ENCODE measurements at places on chromosomes 7 and 10.

DNA sequence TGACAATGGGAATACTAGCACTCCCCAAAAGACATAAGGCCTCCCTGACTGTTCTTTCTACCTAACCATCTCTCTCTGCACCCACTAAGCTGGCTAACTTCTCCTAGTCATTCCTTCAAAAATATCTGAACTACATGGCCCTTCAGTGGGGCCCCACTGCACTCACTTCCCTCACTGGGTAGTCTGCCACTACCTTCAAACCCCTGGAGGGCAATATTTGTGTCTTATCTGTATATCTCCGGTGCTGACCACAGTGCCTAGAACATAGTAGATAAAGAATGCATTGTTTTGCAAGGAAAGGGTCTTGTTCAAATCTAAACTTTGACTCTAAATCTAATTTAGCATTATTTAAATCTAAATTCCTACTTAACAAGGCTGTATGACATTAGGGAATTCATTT, 44.3 kb downstream of the CACUL1 start:
- no peak for DNase-seq

DNA sequence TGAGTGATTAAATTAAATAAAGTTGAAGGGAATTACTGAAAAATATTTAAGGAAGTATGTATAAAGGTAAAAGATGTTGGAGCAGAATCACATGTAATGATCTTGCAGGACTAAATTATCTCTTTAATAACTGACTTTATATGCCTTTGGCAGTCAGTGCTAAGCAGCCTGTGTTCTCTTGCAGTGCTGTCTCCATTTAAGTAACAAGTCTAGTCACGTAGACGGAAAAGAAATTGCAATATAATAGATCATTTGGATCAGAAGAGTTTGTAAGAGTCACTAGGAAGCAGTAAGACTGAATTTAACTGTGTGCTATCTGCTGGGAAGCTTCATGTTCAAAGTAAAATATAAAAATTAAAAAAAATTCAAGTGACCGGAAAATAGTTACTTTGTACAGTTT, 21.4 kb downstream of the BZW2 start:
- DNase-seq, result no peak

DNA sequence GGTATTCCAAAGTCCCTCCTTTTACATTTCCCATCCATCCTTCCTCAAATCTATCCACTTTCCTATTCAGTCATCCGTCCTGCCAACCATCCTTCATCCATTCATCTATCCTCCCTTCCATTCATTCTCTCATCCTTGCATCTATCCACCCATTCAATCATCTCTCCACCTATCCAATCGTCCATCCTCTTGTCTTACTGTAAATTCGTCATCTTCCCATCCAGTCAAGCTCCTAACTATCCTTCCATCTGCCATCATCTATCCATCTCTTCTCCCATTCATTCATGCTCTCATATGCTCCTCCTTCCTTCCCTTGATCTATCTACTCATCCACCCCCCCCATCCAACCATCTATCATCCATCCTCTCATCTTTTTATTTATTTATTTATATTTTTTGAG, 5.0 kb downstream of the CALHM3 start:
- DNase-seq, result no peak

- no peak for DNase-seq
Observed at GRCh38 chr7:116674508-116675173, 2.6 kb downstream of the MET start.

DNA sequence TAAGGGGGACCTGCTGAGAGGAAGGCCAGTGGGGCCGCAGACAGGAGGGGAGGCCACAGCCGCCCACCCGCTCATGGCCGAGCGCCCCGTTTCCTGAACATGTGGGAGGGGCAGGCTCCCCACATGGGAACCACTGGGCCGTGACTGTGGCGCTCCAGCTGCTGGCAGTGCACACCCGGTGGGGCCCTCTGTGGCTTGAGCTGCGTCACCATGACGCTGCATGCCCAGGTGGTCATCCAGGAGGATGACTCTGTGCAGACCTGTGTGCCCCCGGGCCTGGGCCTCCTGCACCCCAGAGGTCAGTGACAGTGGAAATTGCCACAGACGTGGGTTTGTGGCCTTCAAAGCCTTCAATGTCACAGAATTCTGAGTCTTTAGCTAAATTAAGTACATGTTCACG, 85.1 kb downstream of the MGMT start:
- DNase-seq, result no peak

GRCh38 chr7:46854958-46855473, 726.9 kb downstream of the TNS3 start:
- no peak for DNase-seq

- no peak for DNase-seq
Observed at GRCh38 chr10:113379091-113379490, 173.8 kb upstream of the HABP2 start.

- no peak for DNase-seq
Observed at GRCh38 chr10:12505683-12506082, 156.3 kb downstream of the CAMK1D start.

GRCh38 chr10:80133206-80133605, 676 bp downstream of the PLAC9 start:
- DNase-seq, result no peak

- no peak for DNase-seq
Observed at GRCh38 chr7:122949186-122949585, 46.3 kb downstream of the TAS2R16 start.

- DNase-seq, result peak; percentile 70
Observed at GRCh38 chr7:74092964-74093471, 9.4 kb downstream of the LIMK1 start.

DNA sequence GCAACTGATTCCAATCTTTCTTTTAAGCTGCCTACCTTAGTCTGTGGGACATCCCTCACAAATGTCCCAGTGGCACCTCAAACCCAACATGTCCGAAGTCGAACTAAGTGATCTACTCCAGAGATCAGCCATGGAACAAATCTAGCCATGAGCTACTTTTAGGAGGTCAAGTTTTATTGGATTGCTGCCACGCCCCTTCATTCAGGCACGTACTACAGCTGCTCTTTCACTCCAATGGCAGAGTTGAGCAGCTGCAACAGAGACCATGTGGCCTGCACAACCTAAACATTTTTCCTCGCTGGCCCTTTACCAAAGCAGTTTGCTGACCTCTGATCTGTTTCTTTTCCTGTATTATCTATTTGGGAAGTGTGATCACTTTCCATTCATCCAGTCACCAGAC, 192.4 kb upstream of the CDCA7L start:
- DNase-seq, result no peak

GRCh38 chr7:131381069-131381838, 53.6 kb downstream of the MKLN1 start:
- DNase-seq, result no peak

DNA sequence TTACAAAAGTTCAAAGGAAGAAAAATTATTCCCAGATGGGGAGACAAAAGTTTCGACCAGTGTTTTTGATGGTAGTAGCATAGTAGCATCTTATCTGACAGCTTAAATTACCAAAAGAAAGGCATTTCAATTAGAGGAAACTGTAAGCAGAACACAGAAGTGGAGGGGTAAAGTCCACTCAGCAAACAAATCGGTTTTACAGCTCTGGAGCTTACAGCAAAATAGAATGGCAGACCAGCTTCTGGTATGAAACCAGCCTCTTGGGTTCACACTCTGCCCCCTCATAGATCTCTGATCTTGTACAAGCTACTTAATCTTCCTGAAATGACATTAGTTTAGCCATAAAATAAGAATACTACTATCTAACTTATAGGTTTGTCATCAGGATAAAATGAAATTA, 118.6 kb downstream of the RNF32 start:
- no peak for DNase-seq

DNA sequence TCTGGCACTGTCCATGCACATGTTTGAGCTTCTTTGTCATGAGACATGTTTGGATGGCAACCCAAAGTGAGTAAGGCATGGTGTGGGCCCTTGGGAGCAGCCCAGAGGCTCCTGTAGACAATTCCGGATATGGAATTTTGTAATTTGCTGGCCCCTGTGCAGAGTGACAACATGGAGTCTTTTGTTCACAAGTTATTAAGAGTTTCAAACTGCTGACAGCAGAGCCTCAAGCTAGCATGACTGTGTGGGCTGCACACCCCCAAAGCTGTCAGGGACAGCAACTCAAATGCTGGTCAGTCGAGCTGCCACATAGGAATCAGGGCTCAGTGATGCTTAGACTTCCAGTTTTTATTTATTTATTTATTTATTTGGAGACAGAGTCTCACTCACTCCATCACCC, 7.0 kb upstream of the MYL7 start:
- DNase-seq, result no peak

DNA sequence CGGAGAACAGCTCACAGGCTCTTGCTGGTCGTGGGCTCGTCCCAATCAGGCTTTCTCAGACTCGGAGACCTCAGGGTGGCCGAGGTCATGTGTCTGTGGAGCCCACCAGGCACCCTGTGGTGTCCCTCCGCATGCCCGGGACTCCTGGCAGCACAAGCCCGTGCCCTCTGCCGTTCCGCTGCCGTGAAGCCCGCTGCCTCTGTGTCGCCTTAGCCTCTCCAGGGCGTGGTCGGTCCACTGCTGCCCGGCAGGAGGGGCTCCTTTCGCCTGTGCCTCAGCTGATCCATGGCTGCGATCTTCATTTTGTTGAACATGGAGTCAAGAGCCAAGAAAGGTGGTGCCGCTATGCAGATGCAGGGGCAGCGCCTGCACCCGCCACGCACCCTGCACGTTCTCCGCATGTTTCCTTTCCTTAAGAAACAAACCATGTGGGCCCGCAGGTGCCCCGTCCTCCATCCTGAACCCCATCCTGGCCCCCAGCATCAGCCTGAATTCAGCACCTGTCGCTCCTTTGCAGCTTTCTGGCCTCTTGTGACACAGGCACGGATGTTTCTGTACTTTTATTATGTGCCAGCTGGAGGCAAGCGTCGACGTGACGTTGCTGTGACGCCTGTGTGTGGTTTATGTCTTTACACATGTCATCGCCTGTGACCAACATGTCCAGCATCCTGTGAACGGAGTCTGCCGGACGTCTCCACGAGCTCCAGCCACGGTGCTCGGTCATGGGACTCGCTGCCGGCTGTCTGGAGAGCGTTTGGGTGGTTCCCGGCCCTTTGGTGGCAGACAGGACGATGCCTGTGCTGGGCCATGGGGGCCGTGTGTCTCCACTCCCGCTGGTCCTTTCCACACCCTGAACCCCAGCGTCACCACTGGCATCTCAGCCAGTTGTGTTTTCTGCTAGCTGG, 69.9 kb downstream of the NKX6-2 start:
- no peak for DNase-seq

DNA sequence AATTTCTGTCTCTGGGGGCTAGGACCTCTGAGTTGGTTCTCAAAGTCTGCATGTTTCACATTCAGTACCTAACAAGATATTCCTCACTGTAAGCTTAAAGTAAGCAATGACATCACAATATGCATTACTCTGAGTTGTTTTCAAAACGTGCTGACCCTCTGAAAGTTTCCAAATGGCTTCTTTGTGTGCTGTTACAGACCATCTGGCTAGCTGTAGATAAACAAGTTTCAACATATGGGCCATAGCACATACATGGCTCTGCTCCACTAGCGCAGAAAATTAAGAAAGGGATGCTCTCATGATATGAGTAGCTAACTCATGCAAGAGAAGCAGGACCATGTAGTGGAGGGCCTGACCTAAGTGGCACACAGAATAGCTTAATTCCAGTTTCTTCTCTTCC, 119.0 kb downstream of the HTR7 start:
- DNase-seq, result no peak

DNA sequence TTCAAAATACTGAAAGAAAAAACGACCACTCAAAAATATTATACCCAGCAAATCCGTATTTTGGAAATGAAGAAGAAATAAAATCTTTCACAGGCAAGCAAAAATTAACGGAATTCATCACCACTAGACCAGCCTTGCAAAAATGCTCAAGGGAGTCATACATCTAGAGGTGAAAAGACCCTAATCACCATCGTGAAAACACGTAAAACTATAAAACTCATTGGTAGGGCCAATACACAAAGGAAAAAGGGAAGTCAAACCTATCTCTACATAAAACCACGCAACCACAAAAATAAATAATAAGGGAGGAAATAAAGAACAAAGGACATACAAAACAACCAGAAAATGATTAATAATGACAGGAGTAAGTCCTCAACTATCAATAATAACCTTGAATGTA, 6.6 kb upstream of the AKR1B1 start:
- no peak for DNase-seq

- no peak for DNase-seq
Observed at GRCh38 chr10:21733710-21734109, 199.7 kb downstream of the MLLT10 start.

DNA sequence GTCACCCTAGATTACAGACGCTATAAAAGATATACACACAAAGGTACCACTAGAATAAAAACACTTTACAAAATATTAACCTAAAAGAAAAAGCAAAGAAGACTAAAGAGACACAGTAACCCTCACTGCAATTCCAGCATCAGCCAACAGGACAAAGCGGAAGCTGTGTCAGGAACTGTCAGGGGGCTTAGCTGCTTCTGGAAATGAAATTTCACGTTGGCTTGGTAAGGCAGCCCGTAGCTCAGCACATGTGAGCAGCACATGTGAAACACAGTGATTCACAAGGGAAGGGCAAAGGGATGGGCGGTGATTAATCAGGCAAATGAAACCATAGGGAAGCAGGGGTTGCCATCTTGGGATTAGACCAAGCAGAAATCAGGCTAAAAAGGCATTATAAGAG, 195.4 kb downstream of the MGMT start:
- DNase-seq, result no peak

GRCh38 chr7:109898-110556, 82.3 kb upstream of the FAM20C start:
- DNase-seq, result no peak

DNA sequence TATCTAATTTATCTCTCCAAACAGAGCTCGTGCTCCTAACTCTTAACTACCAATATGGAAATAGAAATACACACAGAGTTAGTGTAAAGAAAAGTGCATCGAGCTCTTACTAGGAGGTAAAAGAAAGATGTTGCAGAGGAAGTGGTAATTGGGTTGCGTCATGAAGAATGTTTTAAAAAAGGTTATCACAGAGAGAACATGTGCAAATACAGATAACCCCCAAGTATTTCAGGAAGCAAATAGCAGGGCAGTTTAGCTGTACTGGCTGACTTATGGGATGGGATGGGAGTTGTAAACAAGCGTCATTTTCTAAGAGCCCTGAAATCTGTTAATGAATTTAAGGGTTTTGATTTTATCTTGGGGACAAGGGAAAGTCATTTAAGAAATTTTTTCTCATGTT, 153.9 kb downstream of the AGMO start:
- no peak for DNase-seq

GRCh38 chr10:47013507-47014154, 102.4 kb downstream of the PTPN20 start:
- no peak for DNase-seq

DNA sequence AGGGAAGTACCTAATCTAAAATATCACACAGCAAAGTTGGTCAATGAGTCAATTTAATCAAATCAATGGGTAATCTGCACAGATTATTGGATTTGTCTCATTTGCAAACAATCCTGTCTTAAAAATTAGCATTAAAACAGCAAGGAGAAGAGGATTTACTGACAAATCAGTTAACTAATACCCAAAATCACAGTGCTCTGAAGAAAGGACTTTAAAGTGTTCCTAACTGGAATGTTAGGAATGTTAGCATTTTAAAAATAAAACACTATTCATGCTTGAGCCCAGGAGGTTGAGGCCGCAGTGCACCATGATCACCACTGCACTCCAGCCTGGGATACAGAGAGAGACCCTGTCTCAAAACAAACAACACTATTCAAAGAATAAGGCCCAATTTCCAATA, 83.1 kb downstream of the CHCHD3 start:
- no peak for DNase-seq

All from GM12891 (cell line).